ENCODE measurements at places on chromosomes 11 and 22.

GRCh38 chr11:71154261-71154805 lies 98.0 kb downstream of the SHANK2 start:
- DNase-seq = no peak

- DNase-seq = no peak
These were observed 455.4 kb upstream of the CNTN5 start for GRCh38 chr11:98565311-98565710.

GRCh38 chr22:24408630-24409029 lies 18.8 kb upstream of the ADORA2A start:
- no peak for DNase-seq

GRCh38 chr11:73585834-73586575 lies 11.9 kb downstream of the FAM168A start:
- DNase-seq = no peak

GRCh38 chr11:66311965-66312548 lies 4.8 kb downstream of the CD248 start:
- peak; percentile 98 for DNase-seq

GRCh38 chr11:45945397-45945999 lies 23.0 kb downstream of the LARGE2 start:
- no peak for DNase-seq

GRCh38 chr22:33447733-33448132 lies 389.6 kb upstream of the SYN3 start:
- DNase-seq = no peak

DNA sequence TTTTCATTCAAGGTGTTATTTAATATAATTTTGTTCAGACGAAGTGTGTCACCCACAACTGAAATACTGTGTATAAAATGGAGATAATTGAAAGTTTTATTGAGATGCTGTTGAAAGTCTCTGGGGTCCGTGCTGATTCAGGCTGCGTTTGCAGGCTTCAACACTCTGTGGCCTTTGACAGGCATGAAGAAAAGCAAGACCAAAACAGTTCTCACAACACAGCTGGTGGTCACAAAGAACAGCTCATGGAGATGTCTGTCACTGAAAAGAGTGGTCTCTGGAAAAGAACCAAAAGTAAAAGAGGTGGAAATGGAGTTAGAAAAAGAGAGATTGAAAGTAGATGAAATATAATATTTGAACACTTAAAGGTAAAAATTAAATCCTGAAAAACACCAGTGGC lies 9.8 kb upstream of the MPPED2 start:
- no peak for DNase-seq

DNA sequence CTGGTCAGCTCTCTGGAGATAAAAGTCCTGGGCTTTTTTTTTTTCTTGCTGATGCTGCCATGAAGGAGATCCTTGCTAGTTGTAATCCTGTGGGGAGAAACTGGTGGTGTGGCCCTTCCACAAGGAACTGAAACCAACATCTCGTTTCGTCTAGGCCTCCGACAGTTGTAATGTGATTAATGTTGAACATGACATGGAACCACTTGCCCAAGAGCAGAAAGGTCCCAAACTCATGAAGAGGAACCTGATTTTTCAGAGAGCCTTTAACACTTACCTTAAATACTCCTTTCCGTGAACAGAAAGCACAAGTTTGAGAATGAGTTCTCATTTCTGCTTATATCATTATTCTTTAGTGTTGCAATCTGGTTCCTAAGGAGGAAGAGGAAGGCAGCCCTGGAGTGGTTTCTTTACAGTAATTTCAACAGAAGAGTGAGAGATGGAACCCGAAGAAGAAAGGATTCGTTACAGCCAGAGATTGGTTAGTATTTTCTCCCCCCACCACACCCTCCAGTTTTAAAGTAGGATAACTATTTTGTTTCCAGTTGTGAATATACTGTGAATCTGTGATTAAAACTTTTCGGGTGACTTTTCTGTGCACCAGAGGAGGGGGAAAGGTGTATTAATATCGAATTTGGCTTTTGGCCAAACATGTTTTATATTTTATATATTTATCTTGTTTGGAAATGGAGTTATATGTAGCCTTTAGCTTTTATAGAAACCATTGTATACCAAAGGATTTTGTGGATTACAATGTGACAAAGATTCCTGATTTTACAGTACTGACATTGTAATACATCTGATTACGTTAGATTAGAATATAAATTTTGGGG lies 2.0 kb downstream of the KDM2A start:
- no peak for DNase-seq

DNA sequence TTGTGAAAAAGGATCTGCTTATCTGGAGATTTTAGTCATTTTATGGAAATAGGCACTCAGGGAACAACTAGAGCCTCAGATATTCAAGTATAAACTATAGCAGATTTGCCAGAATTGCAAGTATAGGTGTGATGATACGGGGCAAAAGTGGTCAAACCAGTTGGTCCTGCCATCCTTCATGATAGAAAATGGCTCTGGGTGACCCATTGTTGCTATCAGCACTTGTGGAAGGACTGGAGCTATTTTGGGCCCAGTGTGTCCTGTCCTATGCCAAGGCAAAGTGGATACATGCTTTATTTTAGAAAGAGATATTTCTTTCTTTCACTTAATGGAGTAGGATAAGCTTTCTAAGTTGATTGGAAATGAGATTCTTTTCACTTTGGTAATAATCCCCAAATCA lies 85.2 kb downstream of the PPP6R3 start:
- DNase-seq = no peak

GRCh38 chr22:46776876-46777608 lies 14.6 kb downstream of the TBC1D22A start:
- DNase-seq = no peak

Measured in stimulated activated CD8-positive, alpha-beta memory T cell treated with anti-CD3 and anti-CD28 coated beads, Interleukin-4, amount 100 ng/mL, for 1 hour (primary cell).